Keratinocyte (primary cell): ENCODE measurements at places on chromosomes 5 and 9. TPM values are rescaled to one million over a fixed set of nuclear protein-coding genes. Genes with fewer than 3 reads are reported as not detected.

DNA sequence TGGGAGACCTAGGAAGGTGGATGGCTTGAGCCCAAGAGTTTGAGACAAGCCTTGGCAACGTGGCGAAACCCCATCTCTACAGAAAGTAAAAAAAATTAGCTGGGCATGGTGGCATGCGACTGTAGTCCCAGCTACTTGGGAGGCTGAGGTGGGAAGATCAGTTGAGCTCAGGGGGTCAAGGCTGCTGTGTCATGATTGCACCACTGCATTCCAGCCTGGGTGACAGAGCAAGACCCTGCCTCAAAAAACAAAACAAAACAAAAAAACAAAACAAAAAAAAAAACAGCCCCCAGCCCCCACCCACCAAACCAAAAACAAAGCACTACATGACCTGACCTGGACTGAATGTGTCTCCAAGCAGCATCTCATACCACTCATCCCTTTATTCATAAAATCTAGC lies 33.3 kb upstream of the C7 start:
- no peak overlapping the region for H3K27ac ChIP-seq
- DNase-seq: no peak
- H3K4me1 ChIP-seq: no peaks in the 10 kb centered on the region
- no peaks in the 10 kb centered on the region for H3K36me3 ChIP-seq
- no peak overlapping the region for H3K4me3 ChIP-seq

- H3K27me3 ChIP-seq: no peaks in the 10 kb centered on the region
- no peak overlapping the region for H3K27ac ChIP-seq
- H3K4me3 ChIP-seq: no peak overlapping the region
- no peak for DNase-seq
- H3K36me3 ChIP-seq: no peaks in the 10 kb centered on the region
Measured at GRCh38 chr5:153659039-153659736, 168.7 kb downstream of the GRIA1 start.

GRCh38 chr9:19028835-19029451 lies 4.1 kb downstream of the SAXO1 start:
- no peaks in the 10 kb centered on the region for H3K4me1 ChIP-seq
- H3K4me3 ChIP-seq: no peak overlapping the region
- no peaks in the 10 kb centered on the region for H3K36me3 ChIP-seq

- H3K36me3 ChIP-seq: no peaks in the 10 kb centered on the region
- H3K27ac ChIP-seq: no peak overlapping the region
- no peaks in the 10 kb centered on the region for H3K27me3 ChIP-seq
- H3K4me1 ChIP-seq: no peaks in the 10 kb centered on the region
- peak; percentile 17 for DNase-seq
Measured at GRCh38 chr5:16160706-16161105, 18.9 kb downstream of the MARCHF11 start.

DNA sequence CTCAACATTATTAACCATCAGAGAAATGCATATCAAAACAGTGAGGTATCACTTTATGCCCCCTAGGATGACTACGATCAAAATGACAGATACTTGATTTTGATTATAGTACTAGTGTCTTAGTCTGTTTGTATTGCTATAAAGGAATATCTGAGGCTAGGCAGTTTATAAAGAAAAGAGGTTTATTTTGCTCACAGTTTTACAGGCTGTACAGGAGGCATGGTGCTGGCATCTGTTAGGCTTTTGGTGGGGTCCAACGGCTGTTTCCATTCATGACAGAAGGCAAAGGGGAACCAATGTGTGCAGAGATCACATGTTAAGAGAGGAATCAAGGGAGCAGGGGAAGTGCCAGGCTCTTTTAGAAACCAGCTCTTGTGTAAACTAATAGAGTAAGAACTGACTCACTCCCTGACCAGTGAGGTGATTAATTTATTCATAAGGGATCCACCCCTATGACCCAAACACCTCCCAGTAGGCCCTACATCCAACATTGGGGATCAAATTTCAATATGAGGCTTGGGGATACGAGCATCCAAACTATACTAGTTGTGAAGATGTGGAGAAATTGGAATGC lies 16.0 kb upstream of the AFF4 start:
- H3K4me3 ChIP-seq: no peak overlapping the region
- no peak overlapping the region for H3K27ac ChIP-seq
- DNase-seq: no peak
- H3K27me3 ChIP-seq: no peaks in the 10 kb centered on the region

- H3K27me3 ChIP-seq: no peaks in the 10 kb centered on the region
- no peak overlapping the region for H3K4me3 ChIP-seq
- DNase-seq: no peak
- no peaks in the 10 kb centered on the region for H3K36me3 ChIP-seq
- no peak overlapping the region for H3K27ac ChIP-seq
Measured at GRCh38 chr5:92429646-92430045, 1046.5 kb upstream of the ARRDC3 start.

DNA sequence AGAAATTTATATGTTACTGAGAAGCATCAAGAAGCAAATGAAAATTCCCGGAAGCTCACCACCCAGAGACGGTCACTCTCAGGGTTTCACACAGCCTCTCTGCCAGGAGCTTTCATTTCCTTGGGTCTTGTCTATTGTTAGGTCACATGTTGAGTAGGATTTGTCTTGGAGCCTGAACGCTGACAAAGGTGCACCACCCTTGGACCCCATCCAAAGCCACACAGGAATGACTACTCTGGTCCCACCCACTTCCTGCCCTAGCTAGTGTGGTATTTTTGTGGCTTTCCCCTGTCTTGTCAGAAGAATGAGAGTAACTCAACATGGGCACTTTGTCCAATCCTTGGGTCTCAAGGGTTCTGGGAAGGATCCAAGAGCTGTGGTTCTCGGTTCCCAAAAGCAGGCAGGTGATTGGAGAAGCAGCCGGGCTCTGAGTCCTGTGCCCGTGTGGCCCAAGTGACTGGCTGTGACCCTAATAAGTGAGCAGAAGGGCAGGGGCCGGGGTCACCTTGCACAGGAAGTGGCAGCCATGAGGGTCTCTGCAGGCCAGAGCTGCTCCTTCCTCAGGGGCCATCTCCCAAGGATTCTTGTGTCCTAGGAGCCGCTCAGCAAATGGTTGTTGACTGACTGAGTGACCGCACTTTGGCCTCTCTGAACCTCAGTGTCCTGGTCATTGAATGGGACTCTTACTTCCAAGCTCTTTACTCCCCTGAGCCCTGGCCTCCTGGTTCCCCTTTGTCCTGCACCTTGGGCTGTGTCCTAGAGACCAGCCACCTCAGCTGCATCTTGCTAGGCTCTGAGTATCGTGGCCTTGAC lies 6.9 kb downstream of the FGD3 start:
- H3K4me1 ChIP-seq: peaks cover 25% of the 10 kb centered on the region
- DNase-seq: peak; percentile 59
- H3K36me3 ChIP-seq: no peaks in the 10 kb centered on the region
- H3K27me3 ChIP-seq: no peaks in the 10 kb centered on the region

Gene CDH9
- not detected in 3 replicates for polyA plus RNA-seq

Gene CD274
- 15.5 to 36.3 TPM (median 18.9 TPM) in 3 replicates for polyA plus RNA-seq

Gene NR6A1
- 1.1 to 1.9 TPM (median 1.8 TPM) in 3 replicates for polyA plus RNA-seq
